Mammary epithelial cell (primary cell): ENCODE measurements at places on chromosomes 1 and 21.
A peak's percentile ranks its signal among the peaks of the same experiment; 100 is the strongest.

GRCh38 chr1:30372792-30373433 is 350.5 kb downstream of the MATN1 start:
- peak; percentile 11 for DNase-seq

DNA sequence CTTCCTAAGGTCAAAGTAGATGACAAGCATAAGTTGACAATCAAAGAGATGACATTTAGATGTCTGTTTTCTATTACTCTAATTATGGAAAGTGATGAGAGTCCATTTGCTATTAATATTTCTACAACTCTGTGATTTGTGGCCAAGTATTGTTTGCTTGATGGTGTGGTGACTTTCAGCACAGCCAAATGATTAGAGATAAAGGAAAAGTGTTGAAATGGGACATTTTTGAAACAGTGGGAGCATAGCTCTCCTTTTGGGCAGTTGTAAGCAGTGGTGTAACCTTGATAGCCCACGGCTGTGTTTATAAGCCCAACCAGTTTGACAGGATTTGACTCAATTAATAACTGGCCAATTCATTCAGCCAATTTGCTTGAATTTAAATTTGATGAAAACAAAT is 31.6 kb downstream of the ZC3H11B start:
- no peak for DNase-seq

DNA sequence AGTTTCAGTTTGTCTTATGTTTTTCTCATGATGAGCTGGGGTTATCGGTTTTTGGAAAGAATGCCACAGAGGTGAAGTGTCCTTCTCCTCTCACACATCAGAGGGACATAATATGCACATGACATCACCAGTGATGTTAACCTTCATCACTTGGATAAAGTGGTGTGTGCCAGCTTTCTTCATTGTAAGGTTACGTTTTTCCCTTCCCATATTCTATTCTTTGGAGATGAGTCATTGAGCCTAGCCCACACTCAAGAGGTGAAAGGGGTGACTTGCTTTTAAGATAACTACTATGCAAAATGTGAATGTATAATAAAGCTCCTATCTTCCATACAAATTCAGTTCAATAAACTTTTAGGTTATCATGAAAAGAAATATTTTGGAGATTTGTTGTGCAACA is 36.7 kb upstream of the MAGI3 start:
- DNase-seq = peak; percentile 4

- DNase-seq = no peak
Observed at GRCh38 chr1:180954005-180954800, 41.5 kb downstream of the KIAA1614 start.

GRCh38 chr1:20154301-20154831 is 15.2 kb downstream of the PLA2G2F start:
- no peak for DNase-seq

DNA sequence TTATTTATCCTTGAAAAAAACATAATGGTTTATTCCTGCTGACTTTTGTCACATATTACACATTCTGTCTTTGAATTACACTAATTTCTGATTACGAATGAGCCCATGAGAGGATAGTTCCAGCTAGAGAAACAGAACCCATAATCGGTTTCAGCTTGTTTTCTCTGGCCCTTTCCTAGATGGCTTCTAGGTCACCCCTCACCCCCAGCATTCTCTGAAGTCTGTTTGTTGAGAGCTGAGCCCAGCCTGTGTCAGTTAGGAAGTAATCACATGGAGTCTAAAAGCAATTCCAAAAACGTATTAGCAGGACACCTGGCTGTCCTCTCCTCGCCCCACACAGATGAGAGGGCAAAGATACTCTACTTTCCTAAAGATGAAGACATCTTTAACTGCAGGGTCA is 48.9 kb downstream of the KIAA1614 start:
- no peak for DNase-seq

GRCh38 chr1:233038581-233038980 is 88.2 kb downstream of the NTPCR start:
- no peak for DNase-seq

DNA sequence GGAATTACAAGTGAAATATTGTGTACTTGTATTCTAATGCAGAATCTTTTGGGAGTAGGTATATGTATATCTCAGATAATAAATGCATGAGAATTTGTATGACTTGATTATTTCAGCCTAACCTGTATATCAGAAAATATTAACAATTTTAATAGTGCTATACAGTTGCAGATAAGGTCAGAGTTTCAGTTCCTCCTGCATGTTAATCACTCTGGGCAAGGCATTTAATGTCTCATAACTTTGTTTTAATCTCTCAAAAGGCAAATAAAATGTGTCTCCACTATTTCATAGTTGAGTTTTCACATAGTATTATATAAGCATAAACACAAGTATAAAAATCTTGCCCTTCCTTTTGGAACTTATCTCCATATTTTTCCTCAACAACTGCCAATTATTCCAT is 352.5 kb downstream of the KCNT2 start:
- no peak for DNase-seq
